ENCODE measurements at places on chromosomes 5 and 9. TPM values are rescaled to one million over a fixed set of nuclear protein-coding genes. Genes with fewer than 3 reads are reported as not detected.

DNA sequence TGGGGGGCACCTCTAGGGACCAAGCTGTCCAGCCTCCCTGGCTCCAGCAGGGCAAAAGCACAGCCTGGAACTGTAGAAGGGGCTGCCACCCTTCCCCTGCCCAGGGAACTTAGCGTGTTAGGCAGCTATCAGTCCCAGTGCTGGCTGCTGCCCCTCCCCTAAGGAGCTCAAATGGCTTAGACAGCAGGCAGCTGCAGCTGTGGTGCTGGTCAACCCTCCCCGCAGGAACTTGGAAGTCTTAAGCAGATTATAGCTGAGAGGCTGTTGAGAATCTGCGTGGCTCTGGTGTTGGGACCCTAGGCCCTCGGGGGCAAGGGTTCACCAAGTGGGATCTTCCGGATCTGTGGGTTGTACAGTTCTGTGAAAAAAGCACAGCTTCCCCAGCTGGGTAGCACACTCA, 536.5 kb upstream of the CDH10 start:
- H3K36me3 ChIP-seq: no peaks in the 10 kb centered on the region
- H3K4me1 ChIP-seq: no peaks in the 10 kb centered on the region
- no peaks in the 10 kb centered on the region for H3K27me3 ChIP-seq
- no peak overlapping the region for H3K27ac ChIP-seq
- no peak for DNase-seq

DNA sequence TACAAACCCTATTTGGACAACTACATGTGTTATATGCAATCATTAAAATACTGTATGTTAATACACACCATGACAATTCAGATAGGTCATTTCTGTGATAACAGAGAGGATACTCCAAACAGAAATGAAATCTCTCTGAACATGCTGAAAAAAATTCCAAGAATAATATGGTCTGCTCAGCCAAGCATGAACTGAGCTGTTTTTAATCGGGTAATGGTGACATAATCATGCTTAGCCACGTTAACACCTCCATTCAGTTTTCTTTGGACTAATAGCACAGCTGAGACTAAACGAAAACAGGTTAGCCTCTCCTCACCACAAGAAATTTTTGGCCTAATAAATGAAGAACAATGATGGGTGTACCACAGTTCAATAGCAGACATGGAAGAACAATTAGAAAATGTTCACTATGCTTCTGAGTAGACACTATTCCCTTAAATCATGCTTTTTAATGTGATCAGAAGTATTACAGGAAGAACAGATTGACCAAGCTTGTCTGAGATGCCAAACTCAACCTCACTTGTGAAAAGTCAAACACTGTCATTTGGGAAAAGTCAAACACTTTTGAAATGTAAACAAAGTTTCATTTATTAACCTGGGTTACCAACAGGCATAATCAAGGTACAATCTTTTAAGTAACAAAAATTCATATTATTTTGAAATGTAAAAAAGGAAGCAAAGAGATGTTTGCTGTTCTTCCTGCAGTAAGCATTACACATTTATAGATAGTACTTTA, 19.4 kb downstream of the RAB14 start:
- H3K27me3 ChIP-seq: no peaks in the 10 kb centered on the region
- no peak for DNase-seq
- peaks cover 38% of the 10 kb centered on the region for H3K36me3 ChIP-seq
- no peak overlapping the region for H3K4me3 ChIP-seq

DNA sequence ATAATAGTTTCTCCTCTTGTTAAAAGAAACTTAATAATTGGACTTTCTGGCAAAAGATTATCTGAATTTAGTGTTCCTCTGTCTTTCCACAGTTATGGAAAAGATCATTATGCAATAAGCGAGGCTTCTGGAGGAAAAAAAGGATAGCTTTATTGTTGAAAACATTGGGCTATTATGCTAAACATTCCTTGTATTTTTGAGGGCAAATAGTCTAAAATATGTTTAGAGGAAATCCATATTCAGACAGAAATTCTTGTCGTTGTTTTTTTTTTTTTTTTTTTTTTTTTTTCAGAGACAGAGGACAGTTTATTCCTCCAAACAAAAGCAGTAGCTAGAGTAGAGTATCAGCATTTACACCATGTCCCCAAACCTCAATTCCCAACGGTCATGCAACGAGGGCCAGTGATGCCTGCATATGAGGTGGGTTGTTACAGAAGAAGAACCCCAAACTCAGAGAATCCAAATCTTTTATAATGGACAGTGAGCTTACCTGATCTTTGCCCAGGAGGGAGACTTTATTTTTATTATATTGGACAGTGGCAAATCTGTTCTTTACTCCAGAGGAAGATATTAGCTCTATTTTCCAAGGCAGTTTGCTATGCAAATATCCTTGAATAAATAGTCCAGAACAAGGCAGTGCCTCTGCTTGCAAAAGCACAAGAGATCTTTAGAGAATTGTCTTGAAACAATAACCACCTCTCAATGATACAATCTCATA, 48.4 kb upstream of the CDK5RAP2 start:
- no peaks in the 10 kb centered on the region for H3K27me3 ChIP-seq
- DNase-seq: no peak
- no peak overlapping the region for H3K4me3 ChIP-seq
- no peak overlapping the region for H3K27ac ChIP-seq

- no peak overlapping the region for H3K27ac ChIP-seq
- H3K4me3 ChIP-seq: no peak overlapping the region
- H3K4me1 ChIP-seq: no peaks in the 10 kb centered on the region
Measured at GRCh38 chr5:124844371-124844920, 98.0 kb upstream of the ZNF608 start.

DNA sequence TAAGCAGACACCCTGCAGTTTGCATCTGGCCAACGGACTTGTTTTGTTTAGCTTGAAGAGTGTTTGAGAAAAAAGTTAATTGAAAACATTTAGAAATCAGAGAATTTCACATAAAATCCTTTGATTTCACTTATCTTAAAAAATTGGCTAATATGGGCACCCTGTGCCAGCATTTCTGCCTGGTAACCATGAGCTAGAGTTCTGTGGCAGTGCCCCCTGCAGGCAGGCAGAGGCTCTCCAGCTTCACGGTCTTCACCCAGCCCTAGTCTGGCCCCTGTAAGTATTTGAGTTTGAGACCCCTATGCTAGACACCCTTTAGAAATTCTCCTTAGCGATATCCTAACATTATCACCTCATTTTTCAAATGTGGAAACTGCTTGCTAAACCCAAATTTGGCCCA, 18.8 kb upstream of the FANCC start:
- H3K27ac ChIP-seq: no peak overlapping the region
- H3K36me3 ChIP-seq: no peaks in the 10 kb centered on the region
- no peak overlapping the region for H3K4me3 ChIP-seq

GCNT4 gene
- polyA plus RNA-seq: 1.1 TPM
